ENCODE measurements at places on chromosomes 11 and 22. TPM values are rescaled to one million over a fixed set of nuclear protein-coding genes. Genes with fewer than 3 reads are reported as not detected.

DNA sequence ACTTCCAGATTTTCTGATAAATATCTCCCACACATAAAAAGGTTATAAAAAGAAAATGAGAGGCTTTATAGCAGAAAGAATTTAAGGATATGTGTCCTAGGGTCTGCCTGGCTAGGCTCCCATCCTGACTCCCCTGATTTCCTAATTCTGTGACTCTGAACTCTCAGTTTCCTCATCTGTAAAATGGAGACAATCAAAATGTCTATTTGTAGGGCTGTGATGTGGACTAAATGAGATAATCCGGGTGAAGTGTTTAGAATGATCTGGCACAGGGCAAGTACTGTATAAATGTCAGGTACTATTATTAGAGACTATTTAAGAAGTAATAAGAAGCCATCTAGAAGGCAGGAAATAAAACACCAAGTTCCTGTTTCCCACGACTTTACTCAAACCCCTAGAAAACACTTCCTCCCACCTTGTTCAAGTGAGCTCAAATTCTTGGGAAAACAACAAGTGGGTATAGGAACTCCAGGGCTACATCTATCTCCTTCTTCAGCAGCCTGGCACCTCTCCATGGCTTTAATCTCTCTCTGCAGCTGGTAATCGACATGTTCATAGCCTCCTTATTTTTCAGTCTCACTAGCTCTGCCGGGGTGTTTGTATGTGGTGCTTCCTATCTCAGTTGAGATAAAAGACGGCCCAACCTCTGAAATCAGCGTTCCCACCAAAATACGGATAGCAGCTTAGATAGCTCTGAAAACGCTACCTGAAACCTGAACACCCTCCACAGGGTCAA, 6.7 kb downstream of the ASCC2 start:
- H3K4me3 ChIP-seq: no peak overlapping the region
- H3K27me3 ChIP-seq: no peaks in the 10 kb centered on the region
- peaks cover 40% of the 10 kb centered on the region for H3K36me3 ChIP-seq
- no peak for DNase-seq

GRCh38 chr11:109914038-109914437, 179.2 kb upstream of the ZC3H12C start:
- H3K27me3 ChIP-seq: no peaks in the 10 kb centered on the region
- H3K36me3 ChIP-seq: no peaks in the 10 kb centered on the region
- DNase-seq: no peak
- H3K4me1 ChIP-seq: peaks cover 9% of the 10 kb centered on the region
- H3K27ac ChIP-seq: no peak overlapping the region

OR8D4 gene
- total RNA-seq: under 0.01 TPM

GPR83 gene
- total RNA-seq: not detected
